M059J (cell line): ENCODE measurements at places on chromosomes 7 and 10. TPM values are rescaled to one million over a fixed set of nuclear protein-coding genes. Genes with fewer than 3 reads are reported as not detected.
A peak's percentile ranks its signal among the peaks of the same experiment; 100 is the strongest.

- no peak for DNase-seq
Observed at GRCh38 chr7:134903073-134903790, 83.1 kb upstream of the AGBL3 start.

- DNase-seq = peak; percentile 82
Observed at GRCh38 chr7:94436018-94436604, 41.4 kb downstream of the COL1A2 start.

GRCh38 chr7:139061416-139061815, 25.6 kb upstream of the ZC3HAV1L start:
- DNase-seq = no peak

DNA sequence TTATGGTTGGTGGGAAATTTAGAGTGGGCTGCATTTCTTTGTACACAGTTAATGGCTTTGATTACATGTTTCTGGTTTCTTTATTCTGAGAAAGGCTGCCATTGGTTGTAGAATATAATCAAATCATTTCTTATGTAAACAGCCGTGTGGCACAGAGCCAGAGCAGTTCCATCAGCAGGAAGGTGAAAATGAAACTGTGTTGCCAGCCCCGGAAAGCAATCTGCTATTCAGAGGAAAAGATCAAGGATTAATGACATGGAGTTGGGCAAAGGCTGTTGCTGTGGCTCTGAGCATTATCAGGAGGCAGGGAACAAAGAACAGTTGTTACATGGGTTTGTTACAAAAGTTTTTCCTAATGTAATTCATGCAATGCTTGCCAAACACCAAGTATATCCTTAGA, 74.2 kb upstream of the ZNF716 start:
- no peak for DNase-seq

GRCh38 chr10:112287844-112288243, 4.6 kb downstream of the TECTB start:
- DNase-seq = no peak

GRCh38 chr10:12999849-13000248, 1.7 kb downstream of the CCDC3 start:
- DNase-seq = no peak

IDI2 gene
- not detected in 2 replicates for total RNA-seq

DNA sequence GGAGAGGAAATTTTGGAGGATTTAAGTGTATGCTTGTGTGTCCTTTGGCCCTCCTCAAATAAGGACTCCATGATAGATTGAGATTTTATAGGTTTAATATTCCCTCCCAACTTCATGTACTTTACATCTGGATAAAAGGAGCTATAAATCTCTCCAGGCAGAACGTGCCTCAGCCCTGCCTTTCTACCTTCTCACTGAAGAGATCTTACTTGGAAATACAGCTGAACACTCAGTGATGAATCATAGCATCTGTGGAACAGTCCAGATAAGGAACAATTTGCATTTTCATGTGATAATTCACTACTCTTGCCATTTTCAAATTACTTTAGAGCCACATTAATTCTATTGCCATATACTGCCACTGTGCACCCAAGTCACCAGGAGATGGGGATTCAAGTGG, 364.6 kb upstream of the PODXL start:
- peak; percentile 42 for DNase-seq

- DNase-seq = no peak
Observed at GRCh38 chr7:105256761-105257231, 131.9 kb downstream of the SRPK2 start.

GRCh38 chr7:76201732-76202665, at the start of gene SRRM3:
TSS of gene SRRM3 (plus strand) at chr7:76201896. CDS start at chr7:76235067, 33,171 bp downstream.
- DNase-seq = peak; percentile 57

TES gene
- 0.20 TPM in 1 of 2 replicates, not detected in the other for total RNA-seq

DNA sequence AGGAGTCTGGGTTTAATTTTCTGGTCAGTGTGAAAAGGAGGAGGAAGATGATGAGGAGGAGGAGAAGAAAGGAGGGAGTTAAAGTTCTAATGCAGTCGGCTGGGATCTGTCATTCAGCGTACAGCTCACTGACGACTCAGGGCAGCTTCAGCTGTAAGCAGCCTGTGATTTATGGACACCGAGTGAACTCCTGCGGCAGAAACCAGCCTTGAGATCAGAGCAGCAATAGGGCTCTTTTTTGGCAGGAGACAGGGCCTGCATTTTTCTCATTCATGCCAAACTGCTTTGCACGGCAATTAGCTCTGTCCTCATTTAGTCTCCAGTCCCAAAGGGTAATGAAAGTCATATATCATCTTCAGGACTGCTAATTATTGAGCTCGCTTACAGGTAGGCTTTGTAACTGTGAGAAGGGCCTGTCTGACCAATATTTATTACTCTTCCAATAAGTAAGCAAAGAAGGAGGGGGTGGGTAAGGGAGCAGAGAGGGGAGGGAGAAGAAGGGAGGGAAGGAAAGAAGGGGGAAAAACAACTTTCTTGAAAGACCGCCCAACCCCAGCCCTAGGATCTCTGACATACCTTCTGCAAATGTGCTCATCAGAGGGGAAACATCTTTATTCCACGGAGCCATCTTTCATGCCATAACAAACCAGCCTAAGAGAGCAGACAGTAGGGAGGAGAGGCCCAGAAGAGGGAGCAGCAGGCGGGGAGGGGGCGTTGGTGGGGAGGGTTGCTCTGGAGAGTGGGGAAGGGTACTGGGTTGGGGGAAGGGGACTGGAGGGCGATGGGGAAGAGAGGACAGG, 48.1 kb upstream of the COMTD1 start:
- DNase-seq = peak; percentile 89

- DNase-seq = peak; percentile 29
Observed at GRCh38 chr10:35570397-35570796, 34.7 kb upstream of the GJD4 start.

DNA sequence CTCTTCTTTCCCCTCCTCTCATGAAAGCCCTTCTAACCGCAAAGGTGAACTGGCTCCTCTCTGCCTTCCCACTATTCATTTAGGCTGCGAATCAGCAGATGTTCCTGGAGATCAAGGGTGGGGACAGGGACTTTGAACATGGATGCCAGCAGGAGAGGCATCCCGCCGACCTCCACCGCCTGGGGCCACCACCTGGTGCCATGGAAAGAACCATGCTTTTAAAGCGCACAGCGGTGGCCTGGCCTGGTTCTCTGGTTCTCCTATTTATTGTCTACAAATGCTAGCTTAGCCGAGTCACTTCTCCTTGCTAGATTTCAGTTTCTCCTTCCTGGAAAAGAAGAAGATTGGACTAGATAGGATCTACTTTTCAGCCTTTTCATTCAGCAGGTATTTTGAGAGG, 43.2 kb upstream of the KCNMA1 start:
- DNase-seq = no peak

GRCh38 chr7:34081935-34082334, 176.6 kb downstream of the BMPER start:
- no peak for DNase-seq

TMEM213 gene
- total RNA-seq = not detected in 2 replicates

GRCh38 chr7:37289781-37290180, 158.9 kb downstream of the ELMO1 start:
- DNase-seq = no peak

DNA sequence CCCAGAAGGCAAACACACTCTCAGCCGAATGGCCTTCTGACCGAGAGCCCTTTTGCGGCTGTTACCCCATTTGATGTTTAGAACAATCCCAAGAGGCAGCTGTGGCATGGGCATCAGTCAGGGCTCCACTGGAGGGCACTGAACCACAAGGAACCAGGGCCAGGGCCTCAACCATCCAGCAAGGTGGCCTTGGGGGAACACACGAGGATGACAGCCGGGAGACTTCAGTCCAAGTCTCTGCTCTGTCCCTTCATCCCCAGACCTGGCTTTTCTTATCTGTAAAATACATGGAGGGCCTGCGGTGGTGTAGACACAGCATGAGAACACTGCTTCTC, 63.6 kb upstream of the INSIG1 start:
- peak; percentile 47 for DNase-seq

- DNase-seq = no peak
Observed at GRCh38 chr7:51577390-51577789, 260.8 kb upstream of the COBL start.
